Left cardiac atrium (tissue), 4 donors: ENCODE measurements at places on chromosomes 16 and 17. TPM values are rescaled to one million over a fixed set of nuclear protein-coding genes. Genes with fewer than 3 reads are reported as not detected.

- DNase-seq = no peak
Observed at GRCh38 chr16:24737916-24738594, 8.6 kb downstream of the TNRC6A start.

KIAA0513 gene
- 10.4 TPM for total RNA-seq

DNA sequence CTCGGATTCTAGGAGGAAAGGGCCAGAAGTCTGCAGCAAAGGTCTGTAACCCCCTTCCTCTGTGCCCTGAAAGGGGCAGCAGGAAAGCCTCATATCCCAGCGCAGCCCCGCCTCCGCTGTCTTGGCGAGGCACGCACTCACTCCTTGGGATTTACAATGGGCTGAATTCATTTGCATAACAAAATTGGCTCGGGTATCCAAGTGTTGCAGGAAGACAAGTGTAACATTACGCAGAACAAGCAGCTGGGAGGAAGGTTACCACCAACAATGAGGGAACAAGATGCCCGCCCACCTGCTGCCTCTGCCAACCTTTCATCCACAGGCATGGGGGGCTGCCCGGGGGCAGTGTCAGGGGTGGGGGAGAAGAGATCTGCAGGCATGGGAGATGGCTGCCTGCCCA, 130.4 kb downstream of the MRM1 start:
- no peak for DNase-seq

AATK gene
- 12.7 TPM for total RNA-seq

TSNAXIP1 gene
- total RNA-seq = 0.55 TPM

DNA sequence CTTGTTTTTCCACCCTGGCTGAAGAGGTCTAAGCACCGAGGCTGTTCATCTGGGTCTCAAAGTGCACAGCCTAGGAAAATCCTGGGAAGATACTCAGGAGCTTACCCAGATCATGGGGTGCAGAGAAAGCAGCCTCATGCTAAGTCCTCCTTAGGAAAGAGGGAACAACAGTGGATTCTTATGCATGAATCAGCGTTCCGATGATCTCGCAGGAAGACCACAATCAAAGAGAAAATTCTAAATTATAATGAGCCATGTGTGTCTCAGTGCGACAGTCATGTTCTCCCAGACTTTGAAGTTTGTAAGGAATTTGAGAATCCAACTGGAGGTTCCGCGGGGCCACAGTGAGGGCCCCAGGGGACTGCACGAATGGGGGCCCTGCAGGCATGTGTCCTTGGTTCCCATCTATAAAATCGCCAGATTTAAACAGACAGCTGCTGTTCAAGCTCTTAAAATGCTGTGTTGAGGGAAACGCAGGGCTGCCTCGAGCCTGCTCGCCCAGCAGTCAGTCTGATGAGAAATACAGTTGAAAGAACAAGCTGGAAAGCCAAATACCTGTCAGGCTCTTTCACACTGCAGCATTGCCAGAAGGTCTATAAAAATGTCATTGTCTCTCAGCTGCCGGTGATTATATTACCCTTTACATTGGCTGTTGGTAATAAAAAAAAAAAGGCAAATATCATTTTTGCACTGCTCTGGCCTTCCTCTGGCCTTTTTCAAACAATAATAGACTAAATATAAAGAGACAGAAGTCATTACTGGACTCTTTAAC, 152.1 kb downstream of the PMP22 start:
- DNase-seq = no peak
